NCI-H1105 treated with DMSO at 0.1 percent for 48 hours (cell line): ENCODE measurements at places on chromosomes 1 and 21.

GRCh38 chr1:84478876-84479868 is at the start of gene RPF1:
RPF1 (plus strand) TSS chr1:84479266; CDS start chr1:84479282, 16 bp downstream.
- DNase-seq, result peak; percentile 89

DNA sequence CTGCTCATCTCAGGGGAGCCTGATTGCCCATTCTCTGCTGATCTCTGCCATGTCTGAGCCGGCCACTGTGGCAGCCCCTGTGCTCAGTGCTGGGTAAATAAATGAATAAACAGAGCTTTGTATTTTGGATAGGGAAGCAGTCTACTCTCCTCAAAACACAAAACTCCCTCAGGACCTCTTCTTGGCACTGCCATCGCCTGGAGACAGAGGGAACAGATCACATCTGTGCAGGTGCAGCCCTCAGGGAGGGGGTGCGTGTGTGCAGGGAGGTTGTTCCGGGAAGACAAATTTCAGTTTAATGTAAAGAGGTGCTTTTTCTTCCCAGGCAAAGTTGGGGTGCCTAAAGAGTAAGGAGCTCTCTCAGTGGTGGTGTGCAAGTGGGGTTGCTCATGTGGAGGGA is 7.7 kb upstream of the FAM167B start:
- DNase-seq, result peak; percentile 63

DNA sequence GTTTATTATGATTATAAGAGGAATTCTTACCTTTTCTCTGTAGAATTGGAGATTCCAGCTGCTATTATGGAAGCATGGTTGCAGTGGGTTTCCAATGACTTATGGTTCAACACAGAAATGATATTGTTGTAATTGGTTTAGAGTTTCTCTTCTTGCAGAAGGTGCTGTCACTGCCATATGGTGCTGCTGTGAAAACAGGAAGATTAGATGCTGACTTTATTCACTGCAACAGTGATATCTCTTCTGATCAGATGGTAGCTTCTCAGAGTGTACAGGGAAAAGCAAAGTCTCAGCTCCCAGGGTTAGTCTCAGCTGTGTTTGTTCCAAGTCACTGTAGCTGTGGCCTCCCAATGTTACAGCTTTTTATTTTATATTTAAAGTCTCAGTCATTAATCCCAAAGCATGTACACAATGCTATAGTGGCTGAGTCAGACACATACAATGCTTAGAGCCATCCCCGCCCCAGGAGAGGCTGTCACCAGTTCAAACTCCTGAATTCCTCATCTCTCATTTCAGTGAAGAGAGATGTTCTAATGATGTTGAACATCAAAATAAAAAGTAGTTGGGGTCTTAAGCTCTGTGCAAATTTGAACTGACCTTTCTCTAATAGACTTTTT is 42.7 kb upstream of the RGS2 start:
- DNase-seq, result no peak

- DNase-seq, result peak; percentile 74
Observed at GRCh38 chr1:110212169-110213142, 2.3 kb downstream of the KCNC4 start.

DNA sequence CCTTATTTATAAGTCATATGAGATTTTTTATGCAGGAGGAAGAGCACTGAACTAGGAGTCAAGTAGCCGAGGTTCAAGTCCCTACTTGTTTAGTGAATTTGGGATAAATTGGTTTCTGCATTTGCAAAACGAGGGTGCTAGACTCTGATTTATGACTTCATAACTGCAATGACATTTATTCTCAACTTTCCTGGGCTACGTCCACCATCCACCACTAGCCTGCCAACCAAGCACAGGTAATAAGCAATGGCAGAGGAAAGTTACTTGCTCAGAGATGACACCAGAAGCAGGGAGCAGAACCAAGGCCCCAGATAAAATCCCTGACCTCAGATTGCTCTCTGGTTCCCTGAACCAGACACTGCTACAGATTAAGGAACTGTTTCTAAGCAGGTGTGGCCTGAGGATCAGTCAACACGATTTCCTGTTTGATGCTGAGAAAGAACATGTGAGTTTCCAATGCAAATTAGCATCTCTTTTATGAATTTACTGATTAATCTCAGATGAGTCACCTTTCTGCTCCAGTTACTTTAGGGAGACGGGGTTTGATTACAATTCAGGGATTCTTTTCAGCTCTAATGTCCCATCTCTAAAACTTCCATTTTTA is 52.7 kb downstream of the PLPP3 start:
- DNase-seq, result no peak

- DNase-seq, result no peak
Observed at GRCh38 chr1:40659649-40659947, 5.9 kb downstream of the RIMS3 start.

- no peak for DNase-seq
Observed at GRCh38 chr1:246283771-246284410, 223.2 kb downstream of the SMYD3 start.

DNA sequence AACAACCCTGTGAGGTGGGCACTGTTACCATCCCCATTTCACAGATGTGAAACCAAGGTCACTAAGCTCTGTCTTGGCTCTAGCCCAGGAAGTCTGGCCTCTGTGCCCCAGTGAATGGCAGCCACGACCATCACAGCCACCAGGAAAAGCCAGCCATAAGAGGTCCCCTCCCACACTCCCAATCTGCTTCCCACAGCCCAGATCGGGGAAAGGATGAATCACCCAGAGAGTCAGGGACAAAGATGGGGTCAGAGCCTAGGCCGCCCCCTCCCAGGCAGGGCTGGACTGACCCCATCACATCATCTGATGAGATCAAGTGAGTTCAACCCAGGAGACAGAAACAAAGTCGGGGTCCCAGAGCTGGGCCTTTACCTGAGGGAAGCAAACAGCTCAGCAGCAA is 22.9 kb upstream of the COL16A1 start:
- DNase-seq, result no peak

DNA sequence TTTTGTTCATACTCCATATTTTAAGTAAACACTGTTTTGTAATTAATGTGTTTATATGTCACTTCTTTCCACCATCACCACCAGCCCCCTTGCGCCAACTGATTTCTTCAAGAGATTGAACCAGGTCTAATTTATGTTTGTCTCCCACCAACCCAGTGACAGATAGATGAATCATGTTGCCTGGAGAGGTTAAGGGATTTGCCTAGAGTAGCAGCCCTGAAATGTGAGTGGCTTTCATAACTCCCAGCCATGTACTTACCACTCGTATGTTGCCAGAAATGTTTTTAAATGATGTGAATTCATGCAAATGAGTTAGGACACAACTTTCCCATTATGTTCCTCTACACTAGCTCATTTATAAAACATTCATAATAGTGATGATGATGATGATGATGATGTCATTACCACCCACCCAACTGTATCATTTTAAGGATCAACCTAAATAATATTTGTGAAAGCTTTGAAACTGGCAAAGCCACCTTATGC is 86.9 kb downstream of the LRRC8D start:
- no peak for DNase-seq

GRCh38 chr1:75503221-75503974 is 107.5 kb downstream of the SLC44A5 start:
- no peak for DNase-seq
